ENCODE measurements at places on chromosomes 3 and 15. TPM values are rescaled to one million over a fixed set of nuclear protein-coding genes. Genes with fewer than 3 reads are reported as not detected.

The RASL12 gene
- total RNA-seq: not detected

The TMCO5A gene
- not detected for total RNA-seq

The ACTRT3 gene
- 1.9 TPM for total RNA-seq

The BFSP2 gene
- not detected for total RNA-seq

The WDR93 gene
- not detected for total RNA-seq

The SUSD5 gene
- total RNA-seq: not detected

The GOLGA6D gene
- not detected for total RNA-seq

The MUSTN1 gene
- total RNA-seq: 1.6 TPM

The PPP1R14D gene
- not detected for total RNA-seq

The ADCY5 gene
- 0.08 TPM for total RNA-seq
